ENCODE measurements at places on chromosomes 3 and 15.

GRCh38 chr3:125115640-125116039, 59.8 kb upstream of the HEG1 start:
- no peak for DNase-seq

DNA sequence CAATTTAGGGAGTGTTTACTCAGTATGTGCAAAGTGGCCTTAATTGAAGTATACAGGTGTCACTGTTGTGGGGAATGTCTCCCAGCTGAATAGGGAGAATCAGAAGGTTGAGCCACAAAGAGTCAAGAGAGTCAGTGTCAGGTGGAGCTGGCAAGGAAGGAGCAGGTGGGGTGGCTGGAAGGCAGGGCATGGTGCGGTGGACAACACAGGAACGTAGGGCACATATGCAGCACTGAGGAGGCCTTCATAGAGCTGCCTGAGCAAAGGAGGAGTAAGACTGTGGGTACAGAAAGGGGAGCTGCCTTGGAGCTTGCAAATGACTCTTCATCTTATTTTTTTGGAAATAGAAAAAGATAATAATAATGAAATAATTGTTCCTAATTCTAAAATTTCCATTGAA, 20.0 kb downstream of the ARHGEF3 start:
- no peak for DNase-seq

- no peak for DNase-seq
These were observed 4.6 kb upstream of the SKIL start for GRCh38 chr3:170352936-170353335.

GRCh38 chr3:5841599-5841998, 654.1 kb downstream of the EDEM1 start:
- no peak for DNase-seq

DNA sequence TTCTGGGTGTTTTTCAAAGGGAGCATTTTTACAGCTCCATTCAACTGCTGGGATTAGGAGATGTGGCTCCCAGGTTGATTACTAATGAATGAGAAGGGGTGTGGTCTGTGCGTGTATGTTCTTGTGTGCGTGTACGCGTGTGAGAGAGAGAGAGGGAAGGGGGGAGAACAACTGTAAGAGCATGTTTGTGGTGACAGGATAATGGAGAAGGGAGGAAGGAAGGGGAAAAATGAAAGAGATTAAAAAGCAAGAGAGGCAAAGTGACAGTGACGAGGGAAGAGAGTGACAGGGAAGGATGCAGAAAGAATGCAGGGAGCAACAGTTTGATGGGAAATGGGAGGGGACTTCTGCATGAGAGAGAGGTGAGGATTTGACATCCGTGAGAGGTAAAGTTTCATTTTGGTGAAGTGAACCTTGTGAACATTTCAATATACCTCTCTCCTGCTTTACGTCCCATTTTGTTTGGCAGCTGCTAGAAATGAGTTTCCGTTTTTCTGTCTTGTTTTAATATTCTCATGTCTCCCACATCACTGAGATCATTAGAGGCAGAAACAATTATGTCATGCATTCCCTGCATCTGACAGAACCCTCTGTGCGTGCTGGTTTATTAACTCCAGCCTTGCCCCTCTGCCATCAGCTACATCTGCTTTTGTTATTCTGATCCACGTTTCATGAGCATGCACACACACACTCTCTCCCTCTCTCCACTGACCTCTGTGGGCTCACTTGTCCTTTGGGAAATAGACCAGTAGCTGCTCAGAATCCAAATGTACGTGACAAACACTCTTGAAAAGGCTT, 161.6 kb downstream of the GAP43 start:
- DNase-seq: no peak

DNA sequence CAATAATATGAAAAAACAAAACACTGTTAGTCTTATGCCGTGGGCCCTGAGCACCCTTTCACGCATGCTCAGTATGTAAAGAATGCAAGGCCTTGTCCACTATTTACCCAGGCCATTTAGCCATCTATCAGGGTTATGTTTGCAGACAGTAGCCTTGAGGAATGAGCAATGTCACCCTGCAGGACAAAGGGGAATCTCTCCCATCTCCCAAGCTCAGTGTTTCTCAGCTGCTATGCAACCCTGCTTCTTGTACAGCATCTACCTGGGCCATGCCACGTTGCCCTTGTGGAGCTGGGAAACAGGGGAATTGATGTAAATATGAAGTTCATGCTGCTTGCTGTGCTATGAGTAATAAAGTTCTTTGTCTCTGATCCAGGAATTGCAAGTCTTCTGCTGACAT, 51.5 kb upstream of the SLCO2A1 start:
- DNase-seq: no peak

DNA sequence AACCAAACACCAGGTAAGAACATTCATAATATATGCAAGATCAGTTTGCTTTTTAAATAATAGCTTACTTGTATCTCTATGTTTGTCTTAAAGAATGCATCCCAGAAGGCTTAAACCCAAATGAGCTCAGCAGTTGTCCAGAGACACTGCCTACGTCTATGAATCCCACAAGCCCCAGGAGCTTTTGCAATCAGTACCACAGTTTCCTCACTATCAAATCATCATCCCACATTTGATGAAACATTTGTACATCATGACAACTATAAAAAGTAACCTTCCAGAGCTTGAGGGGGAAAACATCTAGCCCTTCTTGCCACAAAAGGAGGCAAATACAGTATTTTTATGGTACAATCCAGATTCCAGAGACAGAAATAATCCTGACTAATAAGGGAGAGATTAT, 63.7 kb downstream of the ATP8B4 start:
- no peak for DNase-seq

GRCh38 chr3:190499122-190499521, 14.8 kb upstream of the IL1RAP start:
- no peak for DNase-seq

DNA sequence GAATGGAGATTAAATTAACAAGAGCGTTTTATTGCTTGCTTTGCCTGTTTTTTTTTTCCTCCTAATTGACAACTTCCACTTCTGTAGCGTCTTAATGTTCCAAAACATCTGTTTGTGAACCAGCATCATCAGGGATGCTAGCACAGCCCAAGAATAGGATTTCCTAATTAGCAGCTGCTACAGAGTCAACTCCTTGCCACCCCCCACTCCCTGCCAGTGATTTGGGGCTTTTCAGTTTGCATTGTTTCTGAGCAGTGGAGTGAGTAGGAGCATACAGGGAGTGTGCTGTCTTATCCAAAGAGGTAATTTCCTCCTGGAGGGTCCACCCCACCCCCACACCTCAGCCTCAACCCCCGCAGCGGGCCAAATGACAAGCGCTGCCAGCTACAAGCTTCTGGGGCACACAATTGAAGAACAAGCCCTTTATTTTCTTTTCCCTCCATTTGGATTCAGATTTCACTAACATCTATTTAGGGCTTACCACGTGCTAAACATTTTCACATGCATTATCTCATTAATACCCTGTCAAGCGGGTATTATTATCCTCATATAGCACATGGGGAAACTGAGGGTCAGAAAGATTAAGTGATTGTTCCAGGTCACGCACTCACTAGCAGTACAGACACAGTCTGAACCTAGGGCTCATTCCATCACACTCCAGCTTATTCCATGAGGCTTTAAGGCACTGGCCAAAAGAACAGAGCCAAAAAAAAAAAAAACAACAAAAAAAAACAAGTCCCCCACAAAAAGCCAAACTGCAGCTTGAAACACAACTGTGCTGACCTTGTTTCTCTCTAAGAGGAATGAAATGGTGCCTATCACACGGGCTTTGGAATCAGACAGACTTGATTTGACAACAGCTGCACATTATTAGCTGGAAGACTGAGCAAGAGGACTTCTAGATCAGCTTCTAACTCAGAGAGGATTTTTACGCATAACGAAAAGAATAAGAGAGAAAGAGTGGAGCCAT, 16.4 kb downstream of the HEG1 start:
- no peak for DNase-seq

GRCh38 chr15:83111149-83111548, 3.7 kb downstream of the TM6SF1 start:
- DNase-seq: no peak

GRCh38 chr15:78991476-78991875, 46.6 kb upstream of the CTSH start:
- no peak for DNase-seq

- DNase-seq: no peak
These were observed 22.6 kb upstream of the LYSMD4 start for GRCh38 chr15:99755692-99756409.

DNA sequence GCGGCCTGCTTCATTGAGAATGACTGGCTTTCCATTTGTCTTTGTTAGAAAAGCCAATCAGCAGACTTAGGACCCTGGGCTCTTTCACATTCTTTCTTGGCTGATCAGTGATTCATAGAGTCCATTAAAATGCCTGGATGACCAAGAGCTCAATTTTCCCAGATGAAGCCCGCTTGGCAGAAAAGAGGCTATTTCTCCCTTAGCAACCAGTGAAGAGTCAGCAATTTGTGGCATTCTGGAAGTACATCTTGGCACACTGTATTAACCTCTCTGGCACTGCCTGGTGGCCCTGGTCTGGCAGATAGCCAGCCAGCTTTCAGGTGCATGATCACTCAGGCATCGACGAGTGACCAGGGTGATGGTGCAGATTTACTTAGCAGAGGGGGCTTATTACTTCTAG, 145.7 kb upstream of the PLAAT1 start:
- no peak for DNase-seq

- DNase-seq: no peak
These were observed 34.2 kb upstream of the PRR23E start for GRCh38 chr3:127158614-127159229.

DNA sequence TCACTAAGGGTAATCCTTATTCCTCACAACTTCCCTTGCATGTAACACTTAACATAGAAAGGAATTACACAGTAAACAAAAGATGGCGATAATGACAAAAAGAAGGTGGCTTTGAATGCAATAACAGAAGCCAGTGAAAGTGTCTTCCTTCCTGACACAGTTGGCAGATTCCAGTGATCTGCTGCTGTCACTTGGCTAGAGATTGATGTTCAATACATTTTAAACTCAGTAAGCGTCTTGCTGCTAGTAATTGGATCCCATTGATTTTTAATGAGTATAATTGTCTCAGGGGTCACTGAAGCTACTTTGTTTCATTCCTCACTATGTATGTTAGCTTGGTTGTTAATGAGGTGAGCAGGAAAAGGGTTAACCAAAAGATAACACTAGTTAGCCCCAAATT, 692.7 kb downstream of the NTRK3 start:
- no peak for DNase-seq

DNA sequence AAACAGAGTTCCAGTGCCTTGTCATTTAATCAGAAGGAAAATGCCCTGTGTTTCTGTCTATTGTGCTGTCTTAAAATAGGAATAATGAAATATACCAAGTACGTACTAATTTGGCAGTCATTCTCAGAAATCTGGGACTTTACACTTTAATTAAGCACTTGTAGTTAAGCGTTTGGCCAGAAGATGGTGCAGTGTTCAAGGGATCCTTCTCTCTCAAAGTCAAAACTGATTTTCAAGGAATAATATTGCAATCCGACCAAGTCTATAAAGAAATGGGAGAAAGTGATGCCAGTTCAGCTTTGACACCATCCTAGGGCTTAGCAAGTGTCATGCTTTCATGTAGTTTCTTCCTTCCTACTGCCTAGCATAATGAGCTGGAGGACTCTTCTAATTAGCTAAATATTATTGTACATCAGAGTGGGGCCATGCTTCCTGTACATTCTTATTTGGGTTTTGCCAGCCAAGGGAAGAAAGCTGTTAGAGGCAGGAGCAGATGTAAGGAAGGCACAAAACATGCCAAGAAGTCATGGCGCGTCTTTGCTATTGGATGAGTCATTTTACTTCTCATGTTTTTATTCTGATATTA, 64.8 kb downstream of the SAMMSON start:
- DNase-seq: peak; percentile 9

DNA sequence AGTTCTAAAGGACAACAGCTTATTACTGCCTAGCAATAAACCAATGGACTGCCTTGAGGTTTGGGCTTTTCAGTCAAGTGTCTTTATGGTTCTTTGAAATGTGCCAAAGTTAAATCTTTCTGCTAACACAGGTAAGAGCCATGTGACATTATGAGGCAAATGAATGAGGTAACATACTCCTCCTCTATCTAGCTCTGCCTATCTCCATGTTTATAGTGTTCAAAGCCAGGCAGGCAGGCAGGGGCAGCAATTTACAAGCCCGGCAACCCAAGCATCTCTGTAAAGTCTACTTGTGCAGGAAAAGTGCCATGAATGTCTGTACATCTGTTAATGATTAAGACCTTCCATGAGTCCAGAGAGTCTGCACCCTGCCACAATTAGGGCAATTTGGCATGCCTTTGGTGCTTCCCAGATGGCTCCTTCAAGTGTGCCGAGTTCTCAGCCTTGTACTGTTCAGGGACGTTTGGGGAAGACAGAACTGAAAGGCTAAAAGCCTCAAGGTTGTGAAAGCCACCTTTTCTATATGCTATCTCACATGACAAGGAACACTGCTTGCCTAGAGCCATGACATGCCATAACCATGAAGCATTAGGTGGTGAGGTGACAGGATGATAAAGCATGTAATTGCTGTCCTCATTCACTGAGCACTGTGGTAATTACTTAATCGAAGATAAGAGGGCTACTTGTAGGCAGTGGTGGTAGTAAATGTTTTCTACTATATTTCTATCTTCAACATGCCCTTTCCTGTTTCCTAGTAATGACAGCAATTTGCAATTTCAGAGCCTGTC, 41.4 kb upstream of the EIF1B start:
- DNase-seq: no peak

DNA sequence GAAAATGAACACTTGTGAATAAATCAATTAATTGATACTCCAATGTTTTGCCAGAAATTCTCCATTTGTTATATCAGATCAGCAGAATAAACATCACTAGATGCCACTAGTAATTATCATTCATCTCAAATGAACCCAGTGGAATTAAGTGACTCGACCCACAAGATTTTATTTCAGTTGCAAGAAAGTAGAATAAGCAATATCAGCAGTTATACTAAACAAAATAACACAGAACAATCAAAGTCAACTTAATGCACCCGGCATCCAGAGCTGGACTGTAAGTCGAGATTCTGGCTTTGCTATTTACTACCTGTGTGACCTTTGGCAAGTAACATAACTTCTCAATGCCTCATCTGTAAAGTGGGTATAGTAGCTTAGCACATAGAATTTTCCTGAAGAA, 256.5 kb downstream of the MEIS2 start:
- DNase-seq: no peak

DNA sequence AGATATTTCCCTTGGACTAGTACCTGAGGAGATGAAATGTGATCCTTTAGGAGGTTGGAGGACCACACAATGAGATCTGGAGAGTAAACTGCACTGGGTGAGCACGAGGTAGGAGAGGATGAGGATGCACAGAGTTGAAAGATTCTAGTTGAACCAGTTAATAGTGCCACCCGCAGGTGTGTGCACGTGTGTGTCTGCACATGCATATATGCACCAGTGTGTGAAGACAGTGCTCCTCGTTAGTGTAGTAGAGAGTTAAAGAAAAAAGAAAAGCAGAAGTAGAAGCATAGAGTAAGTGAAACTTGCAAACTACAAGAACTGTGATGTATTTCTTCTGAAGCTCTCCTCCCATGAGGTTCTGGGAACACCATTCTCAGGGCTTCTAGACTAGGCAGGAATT, 8.4 kb downstream of the MED12L start:
- DNase-seq: no peak

GRCh38 chr3:9909221-9910013, 6.8 kb downstream of the IL17RE start:
- no peak for DNase-seq

All from stimulated activated CD4-positive, alpha-beta T cell treated with anti-CD3 and anti-CD28 coated beads, TNF-alpha, amount 100 ng/mL, for 48 hours (primary cell).